ENCODE measurements at places on chromosomes 4 and X.
A peak's percentile ranks its signal among the peaks of the same experiment; 100 is the strongest.

DNA sequence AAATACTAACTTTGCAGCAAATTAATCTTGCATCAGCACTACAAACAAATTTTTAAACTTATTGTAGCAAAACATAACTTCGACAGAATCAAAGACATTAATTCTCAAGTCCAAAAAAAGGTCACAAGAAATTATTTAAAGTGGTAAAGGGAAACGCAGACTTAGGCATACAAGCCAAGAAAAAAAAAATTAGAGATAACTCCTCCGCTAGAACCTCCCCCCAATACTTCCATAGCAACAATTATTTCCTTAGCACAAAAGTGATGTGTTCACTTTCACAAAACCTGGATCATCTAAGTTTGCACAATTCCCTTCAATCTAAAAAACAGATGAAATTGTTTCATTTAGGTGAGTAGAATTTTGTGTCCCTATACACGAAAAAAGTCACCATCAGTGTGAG is 1.1 kb downstream of the LRBA start:
- DNase-seq: peak; percentile 34

GRCh38 chr4:119559044-119559647 is 69.5 kb downstream of the PDE5A start:
- peak; percentile 67 for DNase-seq

GRCh38 chrX:24292353-24292752 is 21.5 kb downstream of the SUPT20HL2 start:
- DNase-seq: no peak

DNA sequence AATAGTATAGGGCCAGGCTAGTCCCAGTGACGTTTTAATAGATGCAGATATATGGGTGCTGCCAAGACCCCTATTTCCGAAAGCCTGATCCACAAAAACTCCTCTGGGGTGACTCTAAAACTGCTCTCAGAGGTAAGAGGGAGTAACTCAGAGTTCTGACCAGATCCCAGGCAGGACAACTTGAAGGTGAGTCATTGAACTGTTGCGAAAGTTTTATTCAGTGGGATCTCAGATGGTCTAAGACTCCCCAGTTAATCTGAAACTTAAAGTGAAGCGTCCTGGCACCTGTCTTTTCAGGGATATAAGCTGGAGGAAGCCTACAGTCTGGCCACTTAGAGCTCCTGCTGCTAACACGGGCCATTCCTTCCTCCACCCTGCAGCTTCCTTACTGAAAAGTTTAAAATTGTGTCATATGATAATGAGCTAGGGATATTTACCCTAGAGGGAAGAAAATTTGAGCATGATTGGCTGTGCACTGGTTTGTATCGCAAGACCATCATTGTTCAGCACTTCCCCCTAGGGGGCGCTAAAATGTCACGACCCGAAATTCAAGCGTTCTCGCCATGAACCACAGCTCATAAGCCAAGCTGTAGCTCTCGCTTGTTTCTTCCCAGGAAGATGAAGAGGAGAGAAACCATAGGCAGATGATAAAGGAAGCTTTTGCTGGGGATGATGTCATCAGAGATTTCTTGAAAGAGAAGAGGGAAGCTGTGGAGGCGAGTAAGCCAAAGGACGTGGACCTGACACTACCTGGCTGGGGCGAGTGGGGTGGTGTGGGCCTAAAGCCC is 19.5 kb downstream of the UTP14A start:
- DNase-seq: peak; percentile 85

DNA sequence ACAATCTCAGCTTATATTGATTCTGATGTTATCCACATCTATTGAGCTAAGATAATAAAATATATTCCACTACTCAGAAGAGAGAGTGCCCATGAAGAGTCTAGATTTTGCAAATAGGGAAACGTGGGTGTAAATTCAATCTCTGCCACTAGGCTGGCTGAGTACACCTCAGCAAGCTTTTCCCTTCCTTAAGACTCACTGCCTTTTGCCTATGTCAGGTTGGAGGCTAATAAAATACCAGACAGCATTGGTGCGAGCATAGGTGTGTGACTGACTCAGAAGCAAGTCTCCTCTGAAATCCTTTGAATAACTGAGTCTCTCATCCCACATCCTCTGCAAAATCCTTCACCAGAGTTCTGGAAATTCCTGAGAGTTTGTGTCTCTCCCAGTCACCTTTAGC is 405.4 kb upstream of the CPEB2 start:
- DNase-seq: no peak

DNA sequence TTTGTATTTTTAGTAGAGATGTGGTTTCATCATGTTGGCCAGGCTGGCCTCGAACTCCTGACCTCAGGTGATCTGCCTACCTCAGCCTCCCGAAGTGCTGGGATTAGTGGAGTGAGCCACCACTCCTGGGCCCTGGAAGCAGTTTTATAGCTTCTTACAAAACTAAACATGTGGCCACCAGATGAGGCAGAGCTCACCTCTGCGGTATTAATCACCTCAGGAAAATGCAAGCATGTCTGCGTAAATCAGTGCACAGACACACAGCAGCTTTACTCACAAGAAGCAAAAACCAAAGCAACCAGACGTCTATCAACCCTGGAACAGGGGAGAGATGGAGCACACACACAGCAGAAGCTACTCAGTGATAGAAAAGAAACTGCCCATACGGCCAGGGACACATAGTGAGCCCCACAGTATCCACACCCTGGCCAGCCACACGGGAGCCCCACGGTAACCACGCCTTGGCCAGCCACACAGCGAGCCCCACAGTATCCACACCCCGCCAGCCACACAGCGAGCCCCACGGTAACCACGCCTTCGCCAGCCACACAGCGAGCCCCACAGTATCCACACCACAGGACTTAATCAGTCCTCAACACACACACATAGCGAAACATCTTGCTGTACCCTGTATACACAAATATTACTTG is 30.2 kb downstream of the PPP2R3B start:
- peak; percentile 41 for DNase-seq

DNA sequence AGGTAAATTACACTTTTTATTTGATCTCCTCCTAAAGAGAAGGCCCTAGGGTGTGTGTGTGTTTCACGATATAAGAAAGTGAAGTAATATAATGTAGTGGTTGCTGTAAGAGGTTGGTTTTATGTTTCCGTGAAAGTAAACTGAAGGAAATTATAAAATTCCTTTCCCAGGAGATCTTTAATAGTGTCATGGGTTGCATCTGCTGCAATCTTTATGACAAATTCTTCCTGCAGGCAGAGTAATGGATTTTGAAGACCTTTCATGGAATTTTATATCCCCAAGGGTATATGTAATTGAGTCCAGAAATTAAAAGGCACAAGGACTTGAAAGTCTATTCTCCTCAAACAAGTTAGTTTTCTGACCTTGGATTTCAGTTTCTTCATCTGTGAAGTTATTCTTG is 538.6 kb downstream of the ANKRD50 start:
- DNase-seq: no peak

- peak; percentile 24 for DNase-seq
These were observed 39.8 kb upstream of the TCEAL2 start for GRCh38 chrX:102085706-102086105.

GRCh38 chr4:146450524-146450923 is 71.2 kb downstream of the SLC10A7 start:
- peak; percentile 10 for DNase-seq

GRCh38 chrX:70096052-70096451 is 33.8 kb downstream of the OTUD6A start:
- DNase-seq: peak; percentile 9

GRCh38 chr4:29295280-29295679 is 1424.9 kb upstream of the PCDH7 start:
- no peak for DNase-seq

GRCh38 chrX:75158054-75158453 is 2.0 kb upstream of the ABCB7 start:
- DNase-seq: no peak

DNA sequence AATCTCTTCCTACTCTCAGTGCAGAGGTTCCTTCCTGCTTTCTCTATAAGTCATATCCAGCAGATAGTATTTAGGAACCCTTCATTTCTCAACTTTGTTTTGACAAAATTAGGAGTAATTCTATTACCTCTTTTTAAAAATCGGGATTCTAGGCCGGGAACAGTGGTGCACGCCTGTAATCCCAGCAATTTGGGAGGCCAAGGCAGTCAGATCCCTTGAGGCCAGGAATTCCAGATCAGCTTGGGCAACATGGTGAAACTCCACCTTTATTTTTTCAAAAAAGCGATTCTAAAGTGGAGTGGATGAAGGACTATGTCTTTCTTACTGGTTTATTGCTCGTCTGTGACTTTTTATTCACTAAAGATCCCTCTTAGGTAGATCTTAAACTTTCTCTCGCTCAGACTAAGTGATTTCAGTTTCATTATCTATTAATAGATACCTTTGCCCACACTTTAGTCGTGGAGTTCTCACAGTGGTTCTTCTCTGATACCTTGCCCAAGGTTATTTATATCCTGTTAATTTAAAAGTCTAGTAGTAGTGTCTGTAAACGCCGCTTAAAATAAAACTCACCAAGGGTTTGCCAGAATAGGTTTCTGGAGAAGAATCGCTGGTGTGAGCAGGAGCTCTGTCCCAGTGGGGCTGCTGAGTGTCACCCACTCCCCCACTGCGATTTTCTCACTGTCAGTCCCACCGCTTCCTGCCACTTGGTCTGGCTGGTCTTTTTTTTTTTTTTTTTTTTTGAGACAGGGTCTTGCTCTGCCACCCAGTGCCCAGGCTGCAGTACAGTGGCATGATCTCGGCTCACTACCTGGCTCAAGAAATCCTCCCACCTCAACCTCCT is 27.0 kb upstream of the TMEM131L start:
- DNase-seq: no peak

- DNase-seq: no peak
These were observed 298.1 kb downstream of the ANKRD50 start for GRCh38 chr4:124414276-124415040.

DNA sequence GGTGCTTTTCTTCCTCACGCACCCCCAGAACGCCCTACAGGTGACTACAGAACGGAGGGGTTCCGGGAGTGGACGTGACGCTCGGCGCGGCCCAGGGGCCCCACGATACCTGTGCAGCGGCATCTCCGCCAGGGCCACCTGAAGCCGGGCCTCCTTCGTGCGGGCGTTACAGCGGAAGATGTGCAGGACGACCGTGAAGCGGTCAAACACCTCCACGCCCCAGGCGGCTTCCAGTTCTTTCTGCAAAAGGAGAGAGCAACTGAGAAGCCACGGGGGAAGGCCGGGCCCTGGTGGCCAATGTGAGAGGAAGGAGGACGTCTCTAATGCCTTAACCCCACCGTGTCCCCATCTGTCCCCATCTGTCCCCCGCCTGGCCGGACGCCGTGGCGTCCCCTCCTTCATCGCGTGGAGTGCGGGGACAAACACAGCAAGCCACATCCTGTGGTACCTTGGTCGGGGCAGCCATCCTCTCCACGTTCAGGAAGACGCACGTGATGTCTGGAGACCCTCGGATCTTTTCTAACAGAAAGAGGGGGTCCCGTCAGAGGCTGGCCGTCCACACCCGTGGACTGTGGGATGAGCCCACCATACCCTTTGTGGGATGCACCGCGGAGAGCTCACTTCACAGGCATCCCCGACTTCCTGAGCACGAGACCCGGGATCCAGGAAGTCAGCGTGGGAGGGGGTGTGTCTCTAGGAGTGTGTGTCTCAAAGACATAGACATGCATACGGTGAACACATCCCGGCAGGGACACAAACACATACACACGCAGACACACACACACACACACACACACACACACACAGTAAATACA is 3.6 kb downstream of the GTPBP6 start:
- DNase-seq: no peak

- no peak for DNase-seq
These were observed 5.3 kb downstream of the GPM6A start for GRCh38 chr4:175806727-175807126.

- peak; percentile 84 for DNase-seq
These were observed 170.6 kb upstream of the GK2 start for GRCh38 chr4:79578606-79579005.

DNA sequence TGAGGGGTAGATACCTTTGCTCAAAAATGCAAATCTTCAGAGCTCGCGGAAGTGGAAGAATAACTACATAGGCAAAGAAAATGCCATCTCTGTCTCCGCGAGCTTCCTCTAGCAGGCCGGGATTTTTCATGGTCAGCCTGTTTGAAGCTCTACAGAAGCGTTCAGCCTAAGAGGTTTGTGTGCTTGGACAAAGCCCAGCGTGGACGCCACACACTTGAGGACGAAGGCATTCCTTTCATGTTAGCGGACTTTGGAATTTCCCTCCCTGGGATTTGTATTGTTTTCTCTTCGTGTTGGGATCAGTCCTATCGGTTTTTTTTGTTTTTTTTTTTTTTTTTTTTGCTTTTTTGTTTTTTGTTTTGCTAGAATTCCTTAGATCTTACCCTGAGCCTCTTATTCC is 53.7 kb downstream of the SMIM31 start:
- DNase-seq: no peak

DNA sequence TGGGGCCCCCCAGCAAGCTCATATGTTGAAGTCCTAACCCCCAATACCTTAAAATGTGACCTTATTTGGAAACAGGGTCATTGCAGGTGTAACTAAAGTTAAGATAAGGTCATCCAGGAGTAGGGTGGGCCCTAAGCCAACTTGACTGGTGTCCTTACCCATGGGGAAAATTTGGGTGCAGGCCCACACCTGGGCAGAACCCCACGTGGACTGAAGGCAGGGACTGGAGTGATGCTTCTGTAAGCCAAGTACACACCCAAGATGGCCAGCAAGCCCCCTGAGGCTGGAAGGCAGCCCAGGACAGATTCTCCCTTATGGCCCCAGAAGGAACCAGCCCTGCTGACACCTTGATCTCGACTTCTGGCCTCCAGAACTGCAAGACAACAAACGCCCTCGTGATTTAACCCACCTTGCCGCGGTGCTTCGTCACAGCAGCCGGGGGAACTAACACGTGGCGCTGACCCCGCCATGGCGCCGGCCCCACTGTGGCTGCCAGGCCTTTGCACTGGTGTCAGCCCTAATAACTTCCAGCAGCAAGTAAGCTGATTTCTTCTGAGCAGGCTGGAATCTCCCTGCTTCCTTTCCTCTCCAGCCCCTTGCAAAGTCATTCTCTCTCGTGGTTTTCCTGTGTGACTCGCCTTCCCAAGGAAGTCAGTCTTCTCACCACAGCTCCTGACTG is 23.2 kb upstream of the MXD4 start:
- no peak for DNase-seq

DNA sequence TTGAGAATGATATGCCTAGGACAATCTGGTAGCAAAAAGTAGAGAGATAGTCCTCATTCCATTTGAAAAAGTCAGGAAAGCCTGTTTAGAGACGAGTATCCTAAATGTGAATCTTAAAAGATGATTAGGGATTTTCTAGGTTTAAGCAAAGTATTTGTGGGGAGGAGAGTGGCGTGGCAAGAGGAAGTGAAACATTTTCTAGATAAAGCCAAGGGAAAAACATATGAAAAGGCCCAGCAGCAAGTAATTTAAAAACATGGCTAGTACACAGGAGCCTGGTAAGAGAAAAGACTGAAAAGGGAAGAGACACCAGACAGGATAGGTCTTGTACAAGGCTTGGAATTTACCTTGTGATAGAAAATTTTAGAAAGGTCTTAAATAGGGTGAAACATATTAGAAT is 45.9 kb downstream of the CORIN start:
- peak; percentile 2 for DNase-seq

- DNase-seq: no peak
These were observed 68.3 kb upstream of the PRPS1 start for GRCh38 chrX:107560041-107560440.

All from hematopoietic multipotent progenitor cell treated with erythropoietin and hydrocortisone succinate and interleukin-3 and kit ligand, for 4 days (in vitro differentiated cells).